ENCODE measurements at places on chromosomes 5 and 9.

DNA sequence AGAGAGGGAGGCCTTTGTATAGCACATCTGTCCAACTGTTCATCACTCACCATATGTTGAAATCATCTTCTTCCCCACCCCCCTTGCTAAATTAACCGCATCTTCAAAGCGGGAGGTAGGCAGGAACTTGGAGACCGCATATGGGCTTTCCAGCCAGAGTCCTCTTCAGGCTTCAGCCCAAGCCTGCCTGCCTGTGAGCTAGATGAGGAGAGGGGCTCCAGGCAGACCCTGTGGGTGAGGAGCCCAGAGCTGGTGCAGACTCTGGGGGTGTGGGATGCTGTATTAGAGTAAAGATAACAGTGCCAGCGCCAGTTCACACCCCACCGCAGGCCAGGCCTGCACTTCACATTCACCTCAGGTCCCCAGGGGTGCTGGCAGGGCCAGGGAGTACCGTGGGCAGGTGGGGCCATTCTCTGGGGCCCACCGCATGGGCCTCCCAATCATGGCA is 16.2 kb downstream of the PRRC2B start:
- DNase-seq, result no peak

DNA sequence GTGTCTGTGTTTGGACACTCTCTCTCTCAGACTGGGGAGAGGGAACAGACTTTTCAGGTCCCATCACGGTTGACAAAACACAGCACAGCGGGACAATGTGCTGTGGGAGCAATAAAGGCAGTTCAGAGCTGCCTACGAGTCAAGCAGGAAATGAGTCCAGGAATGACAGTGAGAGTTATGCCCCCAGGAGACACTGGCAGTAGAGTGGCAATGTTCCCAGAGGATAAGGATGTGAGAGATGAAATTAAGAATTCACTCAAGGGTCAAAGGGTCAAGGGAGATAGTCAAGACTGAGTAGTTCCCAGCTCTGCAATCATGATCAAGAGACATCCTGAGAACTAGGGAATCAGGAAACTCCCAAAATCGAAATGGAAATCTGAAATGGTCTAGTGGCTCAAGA is 156.1 kb downstream of the LURAP1L start:
- no peak for DNase-seq

- no peak for DNase-seq
These were observed 1.4 kb upstream of the N4BP3 start for GRCh38 chr5:178111925-178112324.

GRCh38 chr9:101176384-101176783 is 147.9 kb downstream of the PLPPR1 start:
- no peak for DNase-seq

DNA sequence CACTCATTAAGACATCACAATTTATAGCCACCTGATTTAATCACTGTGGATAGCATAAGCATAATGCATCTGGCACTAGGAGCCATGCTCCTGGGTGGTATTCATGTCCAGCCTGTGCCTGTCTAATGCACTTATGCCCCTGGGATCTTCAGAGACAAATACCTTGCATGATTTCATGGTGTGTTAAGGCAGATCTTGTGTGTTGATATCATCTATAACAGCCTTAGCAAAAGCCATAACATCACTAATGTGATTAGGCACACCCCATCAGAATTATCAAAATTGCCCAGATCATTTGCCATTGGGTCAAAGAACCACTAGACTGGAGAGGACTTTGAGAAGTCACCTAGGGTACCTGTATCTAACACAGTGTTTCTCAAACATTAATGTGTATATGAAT is 43.7 kb upstream of the SELENOP start:
- DNase-seq, result no peak

- no peak for DNase-seq
These were observed 76.9 kb downstream of the SFXN1 start for GRCh38 chr5:175555168-175555785.

DNA sequence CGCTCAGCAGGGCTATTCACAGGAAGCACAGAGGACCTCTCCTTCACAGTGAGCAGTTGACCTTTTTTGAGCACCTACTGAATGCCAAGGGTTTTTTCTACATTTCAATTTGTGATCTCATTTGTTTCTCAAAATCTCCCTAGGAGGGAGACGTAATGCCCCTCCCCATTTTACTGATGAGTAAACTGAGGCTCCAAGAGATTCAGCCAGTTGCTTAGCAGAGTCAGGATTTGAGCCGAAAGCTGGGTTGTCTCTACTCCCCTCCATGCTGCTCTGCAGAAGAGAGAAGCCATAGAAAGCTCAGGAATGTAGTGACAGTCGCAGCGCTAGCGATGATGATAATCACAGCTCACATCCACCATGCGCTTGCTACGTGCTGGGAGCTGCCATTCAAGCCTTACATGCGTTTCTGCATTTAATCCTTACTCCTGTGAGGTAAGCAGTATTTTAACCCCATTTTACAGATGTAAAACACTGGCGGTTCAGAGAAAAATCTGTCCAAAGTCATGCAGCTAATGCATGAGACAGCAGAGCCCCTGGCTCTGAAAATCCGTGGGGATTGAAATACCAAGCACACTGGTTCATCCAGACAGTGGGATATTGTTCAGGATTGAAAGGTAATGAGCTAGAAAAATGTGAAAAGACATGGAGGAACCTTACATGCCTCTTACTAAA is 33.8 kb downstream of the ERGIC1 start:
- DNase-seq, result no peak

GRCh38 chr9:27065288-27065687 is 43.7 kb upstream of the TEK start:
- DNase-seq, result no peak

GRCh38 chr5:136065588-136065987 is 36.8 kb downstream of the TGFBI start:
- DNase-seq, result no peak

DNA sequence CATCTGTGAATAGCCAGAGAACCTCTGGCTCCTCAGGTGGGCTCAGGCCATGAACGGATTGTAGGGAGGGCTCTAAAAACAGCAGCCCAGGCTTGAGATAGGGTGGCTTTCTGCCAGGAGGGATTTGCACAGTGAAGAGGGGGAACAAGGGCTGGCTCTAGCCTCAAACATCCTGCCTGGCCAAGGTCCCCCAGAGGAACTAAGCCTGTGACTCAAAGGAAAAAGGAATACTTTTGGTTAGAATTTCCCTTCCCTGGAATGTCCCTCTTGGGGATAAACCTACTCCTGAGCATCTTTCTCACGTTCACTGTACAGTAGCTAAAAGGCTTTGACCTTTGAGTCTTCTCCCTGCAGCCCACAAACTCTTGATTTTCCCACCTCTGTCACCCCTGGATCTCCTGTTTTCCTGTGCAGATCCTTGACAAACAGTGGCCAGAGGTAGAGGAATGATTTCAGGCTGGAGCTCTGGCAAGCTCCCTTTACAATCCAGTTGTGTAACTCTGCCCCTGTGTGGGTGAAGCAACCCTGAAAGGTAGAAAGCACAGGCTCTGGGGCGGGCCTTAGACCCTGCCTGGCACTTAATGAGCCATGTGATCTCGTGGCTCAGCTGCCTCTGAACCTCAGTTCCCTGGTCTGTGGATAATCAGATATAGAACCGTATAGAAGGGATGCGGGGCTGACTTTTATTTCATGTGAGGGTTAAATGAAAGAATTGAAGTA is 17.4 kb downstream of the SEC61B start:
- DNase-seq, result no peak

DNA sequence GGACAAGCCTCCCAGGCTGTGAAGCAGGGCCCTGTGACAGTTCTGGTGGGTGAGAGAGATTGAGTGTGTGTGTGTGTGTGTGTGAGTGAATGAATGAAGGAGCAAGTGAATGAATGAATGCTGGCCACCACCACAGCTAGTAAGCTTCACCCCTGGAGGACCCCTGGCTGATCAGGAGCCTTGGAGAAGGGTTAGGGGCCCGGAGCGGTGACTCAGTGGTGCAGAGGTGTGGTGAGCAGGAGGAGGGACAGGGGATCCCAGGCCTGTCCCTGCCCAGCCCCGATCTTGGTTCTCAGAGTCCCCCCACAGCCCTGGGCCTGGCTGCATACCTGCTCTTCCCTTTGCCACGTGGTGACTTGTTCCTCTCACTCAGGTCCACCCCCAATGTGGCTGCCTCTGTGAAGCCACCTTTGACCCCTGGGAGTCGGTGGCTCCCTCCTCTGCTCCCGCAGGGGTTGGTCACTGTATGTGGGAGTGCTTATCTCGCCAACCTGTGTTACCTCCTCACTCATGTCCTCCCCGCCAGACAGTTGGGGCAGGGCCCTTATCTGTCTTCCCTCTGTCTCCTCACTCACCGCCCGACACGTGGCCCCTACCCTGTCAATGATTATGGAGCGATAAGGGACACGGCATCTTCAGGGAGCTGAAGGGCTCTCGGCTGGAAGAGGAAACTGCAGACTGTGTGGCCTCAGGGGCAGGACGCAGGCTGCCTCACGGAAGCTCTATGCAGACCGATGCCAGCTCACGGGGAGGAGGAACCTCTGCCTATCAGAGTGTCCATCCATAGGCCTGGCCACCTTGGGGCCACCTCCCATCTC is 99.9 kb upstream of the PITX1 start:
- DNase-seq, result no peak

GRCh38 chr9:33697171-33697570 is 98.2 kb upstream of the PRSS3 start:
- no peak for DNase-seq

- DNase-seq, result no peak
These were observed 23.3 kb upstream of the UGT3A2 start for GRCh38 chr5:36089989-36090388.

- peak; percentile 33 for DNase-seq
These were observed 35.0 kb downstream of the RANBP17 start for GRCh38 chr5:170896779-170897178.

GRCh38 chr5:149995385-149996204 is 4.9 kb downstream of the TIGD6 start:
- DNase-seq, result peak; percentile 63

DNA sequence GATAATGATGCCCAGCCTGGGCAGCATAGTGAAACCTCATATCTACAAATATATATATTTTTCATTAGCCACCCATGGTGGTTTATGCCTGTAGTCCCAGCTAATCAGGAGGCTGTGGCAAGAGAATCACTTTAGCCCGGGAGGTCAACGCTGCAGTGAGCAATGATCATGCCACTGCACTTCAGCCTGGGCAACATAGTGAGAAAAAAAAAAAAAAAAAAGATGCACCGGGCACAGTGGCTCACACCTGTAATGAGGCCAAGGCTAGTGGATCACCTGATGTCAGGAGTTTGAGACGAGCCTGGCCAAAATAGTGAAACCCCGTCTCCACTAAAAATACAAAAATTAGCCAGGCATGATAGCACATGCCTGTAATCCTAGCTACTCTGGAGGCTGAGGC is 50.2 kb upstream of the ADRA1B start:
- DNase-seq, result no peak

GRCh38 chr9:130765137-130766020 is 69.7 kb upstream of the ABL1 start:
- no peak for DNase-seq

- DNase-seq, result no peak
These were observed 184.2 kb downstream of the EFNA5 start for GRCh38 chr5:107486489-107486888.

- no peak for DNase-seq
These were observed 479.3 kb downstream of the ARHGEF28 start for GRCh38 chr5:74105126-74105780.

DNA sequence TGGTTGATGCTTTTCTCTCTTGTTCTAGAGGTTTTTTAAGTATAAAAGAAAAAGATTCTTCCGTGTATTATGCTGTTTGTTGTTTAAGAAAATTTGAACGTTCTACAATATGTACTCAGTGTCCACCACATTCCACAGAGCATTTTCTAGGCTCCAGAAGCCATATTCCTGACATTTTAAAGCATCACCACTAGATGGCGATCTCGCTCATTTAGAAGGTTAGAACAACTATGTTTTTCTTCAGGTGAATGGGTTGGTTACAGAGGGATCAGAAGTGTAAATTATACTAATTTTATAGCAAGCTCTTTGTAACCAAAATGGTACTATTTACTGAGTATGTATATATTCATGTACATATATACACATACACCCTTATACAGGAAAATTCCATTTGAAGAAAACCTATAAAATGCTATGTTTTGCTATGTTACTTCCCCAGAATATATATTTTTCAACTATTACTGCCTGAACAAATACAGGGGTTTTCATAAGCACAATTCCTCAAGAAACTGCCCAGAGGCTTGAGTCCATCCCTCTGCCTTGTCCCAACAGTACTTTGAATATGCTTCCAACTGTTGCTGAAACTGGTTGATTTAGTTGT is 284.3 kb downstream of the CCDC171 start:
- peak; percentile 0 for DNase-seq

DNA sequence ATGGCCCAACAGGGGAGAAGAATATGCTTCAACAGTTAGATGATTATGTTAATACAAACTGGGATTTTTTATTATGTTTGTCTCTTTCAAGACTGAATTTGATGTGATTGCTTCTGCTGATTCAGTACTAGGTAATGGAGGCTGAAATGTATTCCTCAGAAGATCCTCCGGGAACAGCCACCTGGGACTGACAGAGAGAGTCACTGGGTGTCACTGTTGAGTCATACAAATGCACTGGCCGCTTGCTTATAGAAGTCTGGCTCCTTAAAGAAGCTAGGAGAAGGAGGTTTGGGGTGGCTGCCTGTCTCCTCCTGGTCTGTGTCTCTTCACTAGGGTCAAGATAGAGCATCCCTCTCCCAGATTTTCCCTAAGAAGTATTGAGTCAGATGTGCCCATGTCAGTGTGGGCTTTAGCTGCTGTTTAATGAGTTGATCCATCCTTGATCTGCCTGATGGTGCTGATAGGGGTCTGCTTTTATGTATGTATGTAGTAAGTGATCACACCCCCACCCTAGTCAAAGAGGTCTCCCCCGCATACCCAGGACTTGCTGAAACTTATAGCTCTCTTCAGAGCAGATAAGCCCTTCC is 773.4 kb downstream of the BRINP1 start:
- DNase-seq, result peak; percentile 16

GRCh38 chr5:88743231-88743834 is 139.7 kb downstream of the MEF2C start:
- DNase-seq, result no peak

- no peak for DNase-seq
These were observed 126.0 kb upstream of the IL12B start for GRCh38 chr5:159456261-159456660.

- no peak for DNase-seq
These were observed 28.4 kb downstream of the ABO start for GRCh38 chr9:133246562-133246961.

- DNase-seq, result no peak
These were observed 420.8 kb downstream of the CHSY3 start for GRCh38 chr5:130324953-130325671.

DNA sequence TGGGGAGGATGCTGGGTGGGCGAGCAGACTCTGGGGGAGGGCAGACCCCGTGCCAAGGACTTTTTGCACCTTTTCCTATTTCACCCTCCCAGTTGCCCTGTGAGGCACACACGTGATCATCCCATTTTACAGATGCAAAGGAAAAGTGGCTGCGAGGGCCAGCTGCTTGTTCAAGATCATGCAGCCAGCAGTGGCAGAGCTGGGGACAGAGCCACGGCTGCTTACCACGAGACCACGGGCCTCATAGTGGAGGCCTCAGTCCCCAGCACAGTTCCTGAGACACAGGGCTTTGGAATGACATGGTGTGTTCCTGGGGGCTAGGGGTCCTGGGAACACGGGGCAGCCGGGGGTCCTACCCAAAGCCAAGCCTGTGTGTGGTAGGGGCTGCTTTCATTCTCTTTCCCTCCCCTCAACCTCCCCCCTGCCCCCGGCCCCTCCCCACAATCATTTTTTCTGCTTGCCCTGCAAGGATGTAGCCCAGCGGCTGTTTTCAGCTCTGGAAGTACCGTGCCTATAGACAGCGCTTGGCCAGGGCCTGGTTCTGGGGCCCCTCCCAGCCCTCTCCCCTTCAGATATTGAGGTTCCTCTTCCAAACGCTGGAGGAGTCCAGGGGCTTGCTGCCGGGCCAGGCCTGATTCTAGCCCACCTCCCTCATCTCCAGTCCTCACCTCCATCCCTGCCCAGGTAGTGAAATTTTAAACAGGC is 58.5 kb upstream of the IER5L start:
- DNase-seq, result no peak
